ENCODE measurements at places on chromosomes 7 and 10.
A peak's percentile ranks its signal among the peaks of the same experiment; 100 is the strongest.

- no peak for DNase-seq
Observed at GRCh38 chr7:108158776-108159175, 28.6 kb upstream of the LAMB4 start.

DNA sequence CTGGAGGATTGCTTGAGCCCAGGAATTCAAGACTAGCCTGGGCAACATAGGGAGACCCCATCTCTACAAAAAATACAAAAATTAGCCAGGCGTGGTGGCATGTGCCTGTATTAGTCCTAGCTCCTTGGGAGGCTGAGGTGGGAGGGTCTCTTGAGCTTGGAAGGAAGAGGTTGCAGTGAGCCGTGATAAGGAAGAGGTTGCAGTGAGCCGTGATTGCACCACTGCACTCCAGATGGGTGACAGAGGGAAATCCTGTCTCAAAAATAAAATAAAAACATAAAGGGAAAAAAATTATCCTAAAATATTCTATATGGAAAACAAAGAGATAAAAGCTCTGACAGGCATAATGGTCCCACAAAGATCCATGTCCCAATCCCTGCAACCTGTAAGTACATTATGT is 87.9 kb upstream of the KAT6B start:
- DNase-seq = no peak

GRCh38 chr7:70557338-70557737 is 574.6 kb upstream of the GALNT17 start:
- DNase-seq = no peak

GRCh38 chr10:34911661-34912205 is 96.6 kb upstream of the PARD3 start:
- no peak for DNase-seq

- no peak for DNase-seq
Observed at GRCh38 chr7:99366646-99367045, 7.9 kb upstream of the ARPC1B start.

DNA sequence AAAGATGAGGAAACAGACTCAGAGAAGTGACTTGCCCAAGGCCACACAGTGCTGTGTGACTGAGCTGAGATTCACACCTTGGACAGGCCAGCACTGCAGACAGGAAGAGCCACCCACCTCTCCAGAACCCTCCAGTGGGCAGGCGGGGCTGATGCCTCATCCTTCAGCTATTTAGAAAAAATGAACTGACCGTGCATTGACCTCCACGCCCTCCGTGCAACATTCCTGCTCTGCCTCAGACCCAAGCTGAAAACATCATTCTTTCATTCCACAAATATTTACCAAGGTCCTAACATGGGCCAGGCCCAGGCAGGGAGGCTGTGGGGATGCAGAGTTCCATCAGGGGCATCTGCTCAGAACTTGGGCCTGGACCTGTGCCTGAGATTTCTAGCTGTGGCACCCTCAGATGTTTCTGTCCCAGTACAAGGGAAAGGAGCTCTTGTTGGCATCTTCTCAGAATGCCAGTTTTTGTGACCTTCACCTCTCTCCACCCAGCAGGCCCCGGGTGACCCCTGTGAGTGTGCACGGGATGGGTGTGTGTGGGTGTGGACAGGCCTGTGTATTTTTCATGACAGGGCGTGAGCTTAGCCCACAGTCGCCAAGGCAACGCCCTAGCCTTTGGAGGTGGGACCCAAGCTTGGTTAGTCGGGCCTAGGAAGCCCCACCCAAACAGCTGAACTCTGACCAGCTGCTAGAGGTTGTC is 6.5 kb downstream of the VSIR start:
- DNase-seq = peak; percentile 52

- DNase-seq = no peak
Observed at GRCh38 chr10:132798403-132798802, 12.5 kb upstream of the NKX6-2 start.

- peak; percentile 61 for DNase-seq
Observed at GRCh38 chr7:2886900-2887299, 42.8 kb upstream of the GNA12 start.

- no peak for DNase-seq
Observed at GRCh38 chr10:131857156-131858117, 43.4 kb upstream of the PPP2R2D start.

GRCh38 chr7:126529254-126529653 is 723.5 kb downstream of the GRM8 start:
- DNase-seq = no peak
